ENCODE measurements at places on chromosomes 4 and X.
A peak's percentile ranks its signal among the peaks of the same experiment; 100 is the strongest.

GRCh38 chrX:38271154-38271716 is 50.6 kb upstream of the SRPX start:
- no peak for DNase-seq

- DNase-seq = no peak
Measured at GRCh38 chr4:5858020-5858769, 34.7 kb downstream of the CRMP1 start.

GRCh38 chrX:132022198-132022966 is 720 bp upstream of the STK26 start:
- DNase-seq = no peak

- DNase-seq = no peak
Measured at GRCh38 chr4:160869899-160870298, 1293.9 kb downstream of the FSTL5 start.

DNA sequence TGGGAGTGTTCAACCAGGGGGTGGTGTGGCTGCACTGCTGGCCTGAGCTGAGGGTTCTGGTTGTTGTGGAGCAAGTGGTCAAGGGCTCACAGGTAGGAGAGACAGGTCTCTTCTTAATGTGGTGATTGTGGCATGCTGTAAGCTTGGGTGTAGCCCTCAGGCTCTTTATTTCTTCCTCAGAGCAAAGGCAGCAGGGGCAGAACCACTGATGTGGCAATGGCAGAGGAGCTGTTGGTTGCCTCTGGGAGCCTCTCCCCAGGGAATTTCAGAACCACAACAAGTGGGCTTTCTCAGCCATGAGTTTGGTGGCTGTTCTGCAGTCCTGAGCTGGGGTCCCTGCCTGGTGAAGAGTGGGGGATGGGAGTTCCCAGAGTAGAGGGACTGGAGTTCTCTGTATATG is 1017.2 kb downstream of the SH3BGRL start:
- DNase-seq = no peak

GRCh38 chr4:89658701-89659024 is 178.3 kb downstream of the SNCA start:
- DNase-seq = no peak

- DNase-seq = no peak
Measured at GRCh38 chr4:112808001-112808400, 171.1 kb downstream of the LARP7 start.

DNA sequence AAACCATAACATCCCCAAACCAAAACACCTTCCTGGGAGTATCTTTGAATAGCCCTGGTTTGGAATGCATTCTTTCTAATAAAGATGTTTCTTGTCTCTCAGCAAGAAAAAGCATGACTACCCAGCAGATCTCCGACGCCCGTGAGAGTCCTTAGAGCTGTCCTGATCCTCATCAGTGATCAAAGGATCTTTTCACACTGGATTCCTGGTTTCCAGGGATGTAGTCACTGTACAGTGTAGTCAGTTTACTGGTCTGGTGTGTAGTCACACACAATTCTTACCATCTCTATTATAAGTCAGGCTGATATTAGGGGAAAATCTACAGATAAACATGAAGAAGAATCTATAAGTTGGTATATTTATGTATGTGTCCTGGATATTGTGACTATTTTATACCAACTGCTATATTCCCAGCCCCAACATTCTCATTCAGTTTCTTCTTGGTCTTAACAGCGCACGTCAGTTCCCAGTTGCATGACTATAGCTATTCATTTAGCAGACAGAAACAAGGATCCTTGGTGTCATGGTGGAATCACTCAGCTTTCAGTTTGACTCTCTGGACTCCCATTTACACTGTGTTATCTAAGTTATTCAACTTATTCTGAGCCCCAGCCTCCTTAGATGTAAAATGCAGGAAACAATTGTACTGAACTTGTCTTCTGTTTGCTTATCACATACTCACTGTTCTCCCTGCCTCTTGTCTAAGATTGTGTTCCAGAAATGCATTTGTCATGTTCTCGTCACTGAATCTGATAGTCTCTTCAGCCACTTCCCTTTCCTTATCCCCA is 68.3 kb downstream of the SLIT2 start:
- DNase-seq = no peak

DNA sequence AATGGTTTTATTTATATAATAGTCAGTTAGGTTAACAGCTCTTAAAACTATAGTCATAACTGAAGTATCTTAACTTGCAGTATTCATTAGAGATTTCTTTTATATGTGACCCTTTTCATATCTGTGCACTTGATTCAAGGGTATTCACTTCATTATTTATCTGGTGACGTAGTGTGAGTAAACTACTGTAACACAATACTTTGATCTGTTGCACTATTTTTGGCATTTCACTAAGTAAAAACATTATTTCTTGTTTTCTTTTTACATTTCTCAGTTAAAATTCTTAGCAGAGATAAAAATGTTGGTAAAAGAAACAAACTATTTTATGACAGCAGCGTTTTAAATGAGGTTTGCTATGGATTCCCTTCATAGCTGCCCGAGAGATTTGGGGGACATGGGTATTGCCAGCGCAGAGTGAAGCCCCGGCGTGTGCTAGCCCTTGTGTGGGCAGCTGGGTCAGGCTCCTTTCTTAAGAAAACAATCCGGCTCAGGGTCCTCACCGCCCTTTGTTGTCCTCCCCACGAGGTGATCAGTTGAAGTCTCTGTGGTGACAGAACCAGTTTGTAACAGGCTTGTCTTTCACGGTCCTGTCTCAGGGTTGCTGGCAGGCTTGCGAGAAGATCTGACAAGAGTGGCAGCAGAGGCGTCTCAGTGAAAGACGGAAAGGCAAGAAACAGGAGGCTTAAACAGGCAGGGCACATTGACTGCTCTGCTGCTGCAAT is 293.4 kb downstream of the BMPR1B start:
- no peak for DNase-seq

- DNase-seq = no peak
Measured at GRCh38 chr4:182863501-182863900, 53.7 kb downstream of the DCTD start.

GRCh38 chrX:154719132-154719675 is 31.7 kb downstream of the GAB3 start:
- DNase-seq = peak; percentile 31

DNA sequence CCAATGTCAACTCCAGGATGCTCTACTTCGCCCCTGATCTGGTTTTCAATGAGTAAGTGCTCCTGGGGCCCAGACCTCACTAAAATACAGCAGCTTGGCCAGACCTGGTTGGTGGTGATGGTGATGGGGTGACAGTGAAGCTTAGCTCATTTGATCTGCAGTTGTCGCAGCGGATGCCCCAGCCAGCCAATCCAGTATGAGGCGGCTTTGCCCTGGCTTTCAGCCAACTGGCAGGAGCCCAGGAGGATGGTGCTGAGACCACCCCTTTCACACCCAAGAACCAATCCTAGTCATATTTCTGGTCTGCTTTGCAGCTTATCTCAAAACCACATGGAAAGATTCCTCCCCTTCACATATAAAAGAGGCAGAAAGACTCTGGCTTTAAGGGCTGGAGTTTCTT is 173.8 kb downstream of the AR start:
- no peak for DNase-seq

DNA sequence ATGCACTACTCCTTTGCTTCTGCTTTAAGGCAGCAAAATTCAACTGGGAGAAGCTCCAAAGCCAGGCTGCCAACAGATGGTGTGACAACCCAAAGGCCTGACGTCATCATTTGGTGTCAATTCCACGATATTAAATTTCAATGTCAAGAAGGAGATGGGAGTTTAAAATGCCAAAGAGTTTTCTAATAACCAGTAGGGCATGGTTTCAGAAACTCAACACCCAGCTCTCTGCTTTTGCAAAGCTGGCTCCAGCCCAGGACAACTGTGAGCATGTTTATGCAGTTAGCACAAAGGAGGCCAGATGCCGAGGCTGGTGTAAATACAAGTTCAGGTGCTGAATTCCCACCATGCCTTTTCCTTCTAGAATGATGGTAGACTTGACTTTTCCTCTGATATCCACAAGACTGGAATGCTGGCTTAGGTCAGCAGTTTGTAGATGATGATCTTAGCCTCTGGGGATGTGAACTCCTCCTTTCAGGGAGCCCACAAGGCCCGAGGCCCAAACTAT is 67.3 kb downstream of the AFAP1 start:
- no peak for DNase-seq

DNA sequence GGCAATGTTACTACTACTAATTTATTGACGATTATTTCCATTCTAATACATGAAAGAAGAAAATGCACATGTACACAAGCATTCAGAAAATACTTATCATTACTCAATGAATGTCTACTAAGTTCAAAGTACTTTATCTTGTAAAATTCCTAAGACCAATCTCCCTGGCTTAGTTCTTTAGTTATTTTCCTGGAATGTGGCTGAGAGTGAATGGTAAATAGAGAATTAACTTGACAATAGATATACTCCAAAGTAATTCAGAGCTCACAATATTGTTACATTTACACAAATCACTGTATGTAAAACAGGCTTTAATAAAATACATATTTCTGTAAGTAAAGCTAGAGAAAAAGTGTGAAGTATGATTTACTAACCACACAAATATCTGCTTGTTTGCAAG is 79.7 kb downstream of the PDS5A start:
- DNase-seq = no peak

- no peak for DNase-seq
Measured at GRCh38 chr4:110609044-110609750, 13.7 kb downstream of the PITX2 start.

DNA sequence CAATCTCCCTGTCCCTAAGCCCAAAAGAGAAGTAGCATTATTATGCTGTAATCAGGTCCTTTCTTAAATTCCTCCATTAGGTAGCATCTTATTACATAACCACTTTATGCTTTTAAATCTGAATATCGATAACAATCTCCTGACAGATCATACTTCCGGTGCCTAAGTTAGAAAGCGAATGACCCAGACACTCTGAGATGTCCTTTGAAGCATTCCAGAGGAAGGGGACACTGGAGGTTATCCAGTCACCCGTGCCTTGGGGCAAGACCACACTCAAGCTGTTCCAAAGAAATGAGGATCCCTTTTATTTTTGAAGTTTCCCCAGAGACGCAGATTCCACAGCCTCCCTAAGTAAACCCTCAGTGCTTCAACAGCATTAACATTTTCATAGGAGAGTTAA is 125.7 kb downstream of the PALLD start:
- DNase-seq = no peak

GRCh38 chr4:41070516-41071281 is 143.6 kb downstream of the APBB2 start:
- DNase-seq = no peak

DNA sequence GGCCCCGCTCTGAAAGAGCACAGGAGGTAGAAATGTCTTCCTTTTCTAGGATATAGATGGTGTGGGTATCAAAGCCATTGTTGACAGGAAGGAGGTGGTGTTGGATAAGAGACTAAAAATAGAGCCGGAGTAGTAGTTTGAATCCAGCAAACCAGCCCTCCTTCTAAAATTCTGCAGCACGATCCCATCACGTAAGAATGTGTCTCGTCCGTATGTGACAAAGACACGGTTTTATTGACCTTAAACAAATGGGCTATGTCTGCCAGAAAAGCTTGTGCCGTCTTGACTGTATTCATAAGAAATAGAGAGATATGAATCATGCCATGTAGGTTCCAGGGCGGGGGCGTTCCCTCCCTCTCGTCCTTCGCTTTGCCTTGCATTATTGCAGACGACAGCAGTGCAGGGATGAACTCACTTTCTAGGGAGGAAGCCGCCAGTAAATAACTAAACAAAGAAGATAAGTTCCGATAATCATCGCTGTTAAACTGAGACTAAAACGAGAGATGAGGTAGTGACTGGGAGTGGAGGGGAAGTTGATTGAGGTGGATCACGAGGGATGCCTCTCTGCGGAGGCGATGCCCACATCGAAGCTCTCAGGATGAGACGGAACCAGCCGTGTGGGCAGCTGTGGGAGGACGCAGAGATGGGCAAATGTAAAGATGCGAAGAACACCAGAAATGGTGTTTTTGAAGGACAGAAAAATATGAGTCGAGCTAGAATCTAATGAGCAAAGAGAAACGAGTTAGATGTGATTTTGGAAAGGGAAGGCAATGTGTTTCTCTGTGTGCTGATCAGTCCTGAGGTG is 3.4 kb downstream of the TENM3 start:
- DNase-seq = no peak

- DNase-seq = no peak
Measured at GRCh38 chr4:82515705-82516104, 46.1 kb downstream of the TMEM150C start.

GRCh38 chrX:81259714-81260395 is 58.0 kb downstream of the SH3BGRL start:
- no peak for DNase-seq

GRCh38 chr4:168853770-168854169 is 156.3 kb downstream of the CBR4 start:
- DNase-seq = no peak

DNA sequence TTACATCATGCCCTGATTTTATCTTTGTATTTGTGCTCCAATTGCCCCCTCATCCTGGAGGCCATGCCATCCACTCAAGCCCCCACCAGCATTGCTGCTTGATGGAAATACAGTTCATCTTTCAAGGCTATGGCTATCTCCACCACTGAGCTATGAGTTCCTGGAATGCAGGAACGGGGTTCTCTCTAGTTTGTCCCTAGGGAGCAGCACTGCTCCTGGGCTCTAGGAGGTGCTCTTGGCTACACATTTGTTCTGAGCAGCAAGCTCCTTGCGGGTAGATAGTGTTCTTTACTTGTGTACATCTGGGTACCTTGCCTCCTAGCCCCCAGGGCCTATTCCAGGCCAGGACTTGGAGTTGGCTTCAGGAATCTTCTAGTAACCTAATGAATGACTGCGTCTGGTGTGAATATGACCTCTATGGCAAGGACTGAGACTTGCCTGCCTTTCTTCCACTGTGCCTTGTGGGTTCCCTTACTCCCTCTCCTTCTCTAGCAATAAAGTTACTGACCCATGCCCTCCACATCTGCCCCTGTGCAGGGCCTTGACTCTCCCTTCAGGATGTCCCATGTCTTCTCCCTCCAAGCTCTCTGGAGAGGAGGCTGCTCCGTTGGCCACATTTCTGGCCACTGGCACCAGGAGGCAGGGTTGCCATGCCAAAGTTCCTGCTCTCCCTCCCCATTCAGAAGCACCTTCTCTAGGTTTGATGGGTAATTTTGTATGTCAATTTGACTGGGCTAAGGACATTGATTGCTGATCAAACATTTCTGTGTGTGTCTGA is 7.6 kb downstream of the CITED1 start:
- DNase-seq = no peak

- DNase-seq = no peak
Measured at GRCh38 chr4:151260526-151260925, 16.4 kb upstream of the PRSS48 start.

- no peak for DNase-seq
Measured at GRCh38 chrX:15298780-15299179, 16.7 kb downstream of the ASB11 start.

- no peak for DNase-seq
Measured at GRCh38 chrX:80306007-80306406, 114.2 kb upstream of the TENT5D start.

GRCh38 chr4:175998782-175999181 is 66.9 kb upstream of the WDR17 start:
- no peak for DNase-seq

DNA sequence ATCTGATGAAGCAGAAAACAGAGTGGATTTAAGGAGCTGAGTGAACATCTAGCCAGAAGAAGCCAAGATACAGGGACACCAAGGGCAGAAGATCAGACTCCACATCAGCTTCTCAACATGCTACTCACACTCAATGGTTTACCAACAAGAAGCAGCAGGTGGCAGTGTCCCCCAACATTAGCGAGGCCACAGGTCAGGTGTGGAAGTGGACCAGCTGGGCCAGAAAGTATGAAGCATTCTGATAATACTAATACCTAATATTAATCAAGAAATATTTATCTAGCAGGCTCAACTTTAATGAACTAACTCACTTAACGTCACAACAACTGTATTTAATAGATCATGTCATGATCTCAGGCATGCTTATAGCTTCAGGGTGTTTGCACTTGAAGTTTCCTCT is 73.4 kb upstream of the TTC29 start:
- peak; percentile 19 for DNase-seq

- DNase-seq = no peak
Measured at GRCh38 chr4:6470502-6471306, 1.7 kb downstream of the PPP2R2C start.
